ENCODE measurements at places on chromosomes 2 and 18.
A peak's percentile ranks its signal among the peaks of the same experiment; 100 is the strongest.

- no peak for DNase-seq
These were observed 344.5 kb upstream of the TNP1 start for GRCh38 chr2:217204358-217204757.

- DNase-seq: no peak
These were observed 12.6 kb downstream of the CNDP1 start for GRCh38 chr18:74546751-74547530.

DNA sequence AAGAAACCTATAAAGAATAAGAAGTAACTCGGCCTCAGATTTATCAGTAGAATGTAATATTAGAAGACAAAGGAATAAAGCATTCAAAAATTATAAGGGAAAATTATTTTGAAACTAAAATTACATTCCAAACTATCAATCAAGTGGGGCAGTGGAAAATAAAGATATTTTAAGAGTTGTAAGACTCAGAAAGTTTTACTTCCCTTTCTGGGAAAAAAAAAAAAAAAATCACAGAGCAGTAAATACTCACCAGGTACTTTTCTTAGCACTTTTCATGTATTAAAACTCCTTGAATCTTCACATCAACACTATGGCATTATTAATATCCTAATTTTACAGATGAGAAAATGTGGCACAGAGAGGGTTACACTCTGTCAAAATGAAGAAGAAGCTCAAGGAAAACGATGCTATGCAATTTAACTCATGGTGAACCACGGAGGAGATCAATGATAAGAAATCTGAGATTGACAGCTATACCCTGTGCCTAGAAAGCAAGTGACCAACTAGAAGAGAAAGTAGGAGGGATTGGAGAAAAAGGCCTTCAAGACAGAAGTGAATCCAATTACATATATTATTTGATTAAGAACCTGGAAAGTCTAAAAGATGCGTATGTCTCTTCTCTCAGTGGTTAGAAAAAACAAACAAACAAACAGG, 238.9 kb upstream of the ID2 start:
- DNase-seq: no peak

DNA sequence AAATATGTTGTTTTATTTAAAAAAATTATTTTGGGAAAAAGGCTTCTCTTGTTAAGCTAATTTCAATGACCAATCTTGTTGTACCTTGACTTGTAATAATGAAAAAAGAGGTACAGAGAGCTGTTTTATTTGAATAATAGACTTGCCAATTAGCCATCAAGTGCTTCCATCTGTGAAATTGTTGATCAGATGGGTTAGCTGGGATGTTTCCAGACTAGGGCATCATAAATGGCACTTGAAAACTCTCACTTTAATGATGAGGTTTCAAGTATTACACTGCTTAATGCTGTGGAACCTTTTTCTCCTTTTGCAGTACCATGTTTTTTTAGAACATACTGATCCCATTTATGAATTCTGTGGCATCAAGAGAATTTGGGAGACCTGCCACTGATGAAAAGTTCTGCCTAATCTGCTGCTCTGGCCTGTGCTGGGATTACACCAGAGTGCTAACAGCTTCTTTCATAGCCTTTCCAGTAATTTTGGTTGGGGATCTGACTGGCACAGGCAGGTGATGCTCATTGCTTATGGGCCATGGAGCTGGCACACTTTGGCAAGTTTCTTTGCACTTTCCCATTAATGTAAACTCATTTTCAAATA, 24.2 kb downstream of the PSMD14 start:
- DNase-seq: no peak

DNA sequence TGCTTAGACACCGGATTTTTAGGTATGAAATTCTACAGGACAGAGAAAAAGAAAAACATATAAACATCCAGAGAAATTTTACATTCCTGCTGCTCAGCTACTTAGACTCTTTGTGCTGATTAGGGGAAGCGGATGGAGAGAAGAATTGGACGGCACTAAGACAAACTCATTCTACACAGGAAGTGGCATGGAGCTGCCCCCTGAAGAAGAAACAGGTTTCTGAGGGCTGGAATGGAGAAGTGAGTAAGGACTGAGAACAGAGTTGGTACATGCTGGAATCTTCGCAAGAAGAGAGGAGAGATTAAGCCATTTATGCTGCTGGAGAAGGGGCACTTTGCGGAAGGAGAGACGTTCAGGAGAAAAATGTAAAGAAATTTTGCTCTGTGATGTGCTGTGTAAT, 253.0 kb upstream of the ERBB4 start:
- DNase-seq: no peak

GRCh38 chr2:155830817-155831579, 501.5 kb downstream of the NR4A2 start:
- no peak for DNase-seq

GRCh38 chr18:21851327-21851961, 110.9 kb downstream of the MIB1 start:
- no peak for DNase-seq

- DNase-seq: no peak
These were observed 98.8 kb downstream of the HS6ST1 start for GRCh38 chr2:128219891-128220290.

- DNase-seq: no peak
These were observed 47.9 kb downstream of the MEMO1 start for GRCh38 chr2:31962757-31963361.

GRCh38 chr2:54606393-54606958, 117.0 kb upstream of the EML6 start:
- DNase-seq: peak; percentile 34

DNA sequence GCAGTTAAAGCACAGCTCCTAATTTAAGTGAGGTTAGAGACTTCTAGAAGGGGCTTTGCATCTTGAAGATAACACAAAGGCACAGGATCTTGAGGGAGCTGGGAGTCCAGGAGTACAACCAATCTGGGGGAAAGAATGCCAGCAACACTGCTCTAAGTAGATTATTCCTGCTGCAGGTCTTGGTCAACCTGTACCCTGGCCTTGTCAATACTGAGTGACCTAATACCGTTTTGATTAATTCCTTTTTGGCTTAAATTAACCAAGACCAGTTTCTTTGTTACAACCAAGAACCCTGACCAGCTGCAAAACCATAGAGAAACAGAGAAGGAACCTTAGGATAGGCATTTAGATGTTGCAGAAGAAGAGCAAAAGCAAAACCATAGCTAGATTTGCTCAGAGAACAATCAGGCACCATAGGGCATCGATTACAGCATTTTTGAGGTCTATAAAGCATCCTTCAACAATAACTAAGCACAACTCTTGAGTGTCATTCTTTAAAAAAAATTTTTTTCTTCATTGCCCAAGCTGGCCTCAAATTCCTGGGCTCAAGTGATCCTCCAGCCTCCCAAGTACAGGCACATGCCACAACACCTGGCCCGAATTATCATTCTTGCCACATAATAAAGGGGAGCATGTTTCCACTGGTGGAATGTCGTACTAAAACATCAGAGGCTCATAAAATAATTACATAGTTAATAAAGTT, 6.3 kb downstream of the STARD7 start:
- no peak for DNase-seq

DNA sequence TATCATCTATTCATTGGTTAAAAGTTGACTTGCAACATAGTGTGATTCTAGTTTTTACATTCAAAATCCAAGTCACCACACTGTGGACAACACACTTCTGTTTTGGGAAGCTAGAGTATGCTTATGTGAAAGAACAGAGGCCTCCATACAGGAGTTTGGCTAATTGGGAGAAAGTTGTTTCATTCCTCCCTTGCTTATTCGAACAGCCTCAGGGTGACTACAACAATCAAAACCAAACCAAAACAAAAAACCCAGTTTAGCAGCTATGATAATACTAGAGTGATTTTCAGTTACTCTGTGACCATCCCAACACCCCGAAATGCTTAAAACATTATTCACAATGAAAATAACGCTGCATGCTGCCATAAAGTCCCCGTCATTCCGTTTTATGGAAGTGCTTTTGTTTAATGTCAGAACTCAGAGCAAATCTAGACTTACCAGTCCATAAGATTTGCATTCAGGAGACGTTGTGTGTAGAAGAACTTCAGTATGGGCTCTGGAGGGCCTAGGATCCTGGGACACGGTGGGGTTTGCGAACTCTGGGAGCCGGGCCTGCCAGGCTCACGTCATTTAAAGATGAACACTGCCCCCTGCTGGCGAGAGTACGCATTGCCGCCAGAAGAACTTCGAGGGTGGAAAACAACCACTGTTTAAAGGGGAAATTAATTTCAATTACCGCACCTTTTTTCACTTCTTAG, 111.4 kb downstream of the FTCDNL1 start:
- peak; percentile 58 for DNase-seq

- no peak for DNase-seq
These were observed 13.6 kb downstream of the EN1 start for GRCh38 chr2:118833716-118834439.

DNA sequence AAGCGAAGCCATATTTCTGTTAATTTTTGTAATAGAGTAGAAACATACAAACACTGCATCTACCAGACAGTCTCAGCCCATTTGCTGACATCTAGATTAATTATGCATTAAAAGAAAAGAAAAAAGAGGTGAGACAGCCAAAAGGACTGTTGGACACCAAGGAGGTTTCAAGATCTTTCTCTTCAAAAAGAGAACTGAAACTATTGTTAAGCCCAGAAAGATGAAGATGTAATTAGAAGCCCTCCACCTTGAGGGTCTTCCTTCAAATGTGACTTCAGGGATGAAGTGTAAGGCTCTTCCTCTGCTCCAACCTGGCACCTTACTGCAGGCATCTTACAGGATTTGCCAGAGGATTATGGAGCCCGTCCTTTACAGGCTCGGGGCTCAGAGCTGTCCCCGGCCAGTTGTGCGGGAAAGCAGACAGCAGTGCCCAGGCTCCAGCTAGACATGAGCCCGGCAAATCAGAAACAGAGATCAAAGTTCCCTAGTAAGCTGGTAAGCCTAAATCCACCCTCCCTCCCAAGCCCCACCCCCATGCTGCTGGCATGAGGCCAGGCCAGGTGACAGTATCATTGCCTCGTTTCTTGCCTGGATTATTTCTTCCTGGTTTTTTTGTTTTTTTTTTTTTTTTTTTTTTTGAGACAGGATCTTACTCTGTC, 38.9 kb downstream of the ADI1 start:
- no peak for DNase-seq

DNA sequence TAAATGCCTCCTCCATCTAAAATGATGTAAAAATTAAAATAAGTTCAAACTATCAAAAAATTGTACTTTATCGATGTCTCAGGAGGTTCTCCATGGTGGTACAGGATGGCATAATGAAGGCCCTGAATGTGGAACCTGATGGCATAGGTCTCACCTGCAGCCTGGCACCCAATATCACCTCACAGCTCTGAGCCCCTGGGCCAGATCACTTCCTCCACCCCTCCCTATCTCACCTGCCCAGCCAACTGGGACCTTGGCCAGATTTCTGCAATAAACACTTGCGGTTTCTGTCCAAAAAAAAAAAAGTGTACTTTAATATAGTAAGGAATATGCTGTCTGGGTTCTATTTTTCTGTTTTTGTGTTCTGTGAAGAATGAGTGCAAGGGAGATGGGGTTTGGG, 6.7 kb upstream of the RBM45 start:
- no peak for DNase-seq

GRCh38 chr2:160742667-160743066, 249.1 kb upstream of the RBMS1 start:
- no peak for DNase-seq

DNA sequence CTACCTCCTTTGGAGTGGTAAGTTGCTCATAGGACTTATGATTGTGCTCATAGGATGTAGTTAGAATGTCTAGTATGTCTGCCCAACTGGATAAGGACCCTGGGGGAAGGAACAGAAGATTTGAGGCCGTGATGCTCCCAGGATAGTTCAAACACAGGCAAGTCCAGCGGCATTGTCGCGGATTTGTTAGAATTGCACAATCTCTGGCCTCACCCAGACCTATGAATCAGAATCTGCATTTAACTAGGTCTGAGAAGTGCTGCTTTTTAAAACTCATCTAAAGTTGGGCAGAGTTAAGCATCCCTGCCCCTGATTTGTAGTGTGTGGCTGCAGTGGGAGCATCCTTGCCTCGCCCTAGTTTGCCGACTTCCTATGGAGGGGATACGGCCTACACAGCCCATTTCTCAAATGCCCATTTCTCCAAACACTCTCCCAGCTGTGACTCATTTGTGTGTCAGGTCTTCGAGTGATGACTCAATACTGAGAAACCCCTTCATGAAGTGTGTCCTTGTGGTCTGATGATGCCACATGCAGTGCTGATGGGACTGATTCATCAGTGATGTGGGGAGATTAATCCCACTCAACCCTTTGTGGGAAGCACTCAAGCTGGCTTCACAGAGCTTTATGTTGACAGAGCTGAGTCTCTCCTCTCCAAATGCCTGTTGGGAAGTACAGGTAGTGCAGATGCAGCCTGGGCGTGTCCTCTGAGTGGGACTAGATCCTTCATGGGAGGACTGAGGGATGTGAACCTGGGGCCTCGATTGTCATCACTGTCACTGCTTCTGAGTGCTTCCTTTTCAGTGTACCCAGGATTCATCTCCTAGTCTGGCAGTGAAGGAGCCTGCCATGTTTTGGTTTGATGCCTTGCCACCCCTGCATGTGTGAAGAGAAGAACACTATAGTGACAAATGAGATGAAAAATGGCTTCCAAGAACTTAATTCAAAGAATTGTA, 18.7 kb downstream of the SMIM21 start:
- peak; percentile 12 for DNase-seq

GRCh38 chr2:216302981-216303676, 69.2 kb downstream of the MARCHF4 start:
- no peak for DNase-seq
